ENCODE measurements at places on chromosomes 3 and 15.

DNA sequence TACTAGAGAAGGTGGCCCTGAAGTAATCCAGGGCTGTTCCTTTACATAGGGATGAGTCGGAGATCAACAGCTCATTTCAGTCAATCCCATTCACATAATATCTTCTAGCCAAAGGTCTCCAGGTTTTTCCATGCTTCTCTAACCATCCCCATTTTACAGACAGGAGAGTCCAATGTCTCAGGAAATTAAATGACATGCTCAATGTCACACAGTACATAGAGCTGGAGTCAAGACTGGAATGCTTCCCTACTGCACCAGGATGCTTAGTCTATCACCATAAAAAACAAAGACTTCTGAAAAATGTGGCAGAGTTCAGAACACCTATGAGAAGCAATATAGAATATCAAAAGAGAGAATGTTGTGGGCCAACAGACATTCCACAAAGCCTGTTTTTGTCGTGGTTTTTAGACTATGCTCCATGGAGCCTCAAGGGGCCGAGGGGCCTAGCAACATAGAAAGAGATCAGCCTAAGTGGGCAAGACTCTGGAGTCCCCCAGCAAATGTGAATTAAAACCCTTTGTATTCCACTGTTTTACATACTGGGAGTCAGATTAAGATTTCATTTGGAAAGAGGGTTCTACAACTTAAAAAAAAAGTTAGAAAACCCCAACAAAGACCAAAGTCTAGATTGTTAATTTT is 122.0 kb downstream of the THRB start:
- DNase-seq: no peak

- DNase-seq: no peak
Observed at GRCh38 chr15:60972301-60972700, 256.8 kb downstream of the RORA start.

DNA sequence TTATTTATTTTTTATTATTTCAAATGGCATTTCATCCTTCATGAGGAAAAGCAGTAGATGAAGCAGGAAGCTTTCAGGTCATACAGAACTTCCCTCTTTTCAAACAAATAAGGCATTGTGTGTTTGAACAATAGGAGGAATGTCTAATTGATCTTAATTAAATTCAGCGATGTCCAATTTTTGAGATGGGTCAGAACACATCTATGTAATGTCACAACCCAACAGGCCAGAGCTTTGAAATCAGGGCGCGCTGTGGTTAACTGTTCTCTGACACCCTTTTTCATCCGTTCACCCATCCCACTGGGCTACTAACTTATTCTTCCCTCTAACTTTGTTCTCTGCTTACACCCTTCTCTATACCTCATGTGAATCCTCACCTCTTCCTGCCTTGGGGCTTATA is 510.5 kb downstream of the FOXP1 start:
- no peak for DNase-seq

GRCh38 chr3:57586778-57587177 is 10.4 kb downstream of the ARF4 start:
- no peak for DNase-seq

GRCh38 chr3:29544701-29545363 is 264.0 kb downstream of the RBMS3 start:
- no peak for DNase-seq

- peak; percentile 12 for DNase-seq
Observed at GRCh38 chr3:159839561-159840379, 148.9 kb upstream of the IL12A start.

DNA sequence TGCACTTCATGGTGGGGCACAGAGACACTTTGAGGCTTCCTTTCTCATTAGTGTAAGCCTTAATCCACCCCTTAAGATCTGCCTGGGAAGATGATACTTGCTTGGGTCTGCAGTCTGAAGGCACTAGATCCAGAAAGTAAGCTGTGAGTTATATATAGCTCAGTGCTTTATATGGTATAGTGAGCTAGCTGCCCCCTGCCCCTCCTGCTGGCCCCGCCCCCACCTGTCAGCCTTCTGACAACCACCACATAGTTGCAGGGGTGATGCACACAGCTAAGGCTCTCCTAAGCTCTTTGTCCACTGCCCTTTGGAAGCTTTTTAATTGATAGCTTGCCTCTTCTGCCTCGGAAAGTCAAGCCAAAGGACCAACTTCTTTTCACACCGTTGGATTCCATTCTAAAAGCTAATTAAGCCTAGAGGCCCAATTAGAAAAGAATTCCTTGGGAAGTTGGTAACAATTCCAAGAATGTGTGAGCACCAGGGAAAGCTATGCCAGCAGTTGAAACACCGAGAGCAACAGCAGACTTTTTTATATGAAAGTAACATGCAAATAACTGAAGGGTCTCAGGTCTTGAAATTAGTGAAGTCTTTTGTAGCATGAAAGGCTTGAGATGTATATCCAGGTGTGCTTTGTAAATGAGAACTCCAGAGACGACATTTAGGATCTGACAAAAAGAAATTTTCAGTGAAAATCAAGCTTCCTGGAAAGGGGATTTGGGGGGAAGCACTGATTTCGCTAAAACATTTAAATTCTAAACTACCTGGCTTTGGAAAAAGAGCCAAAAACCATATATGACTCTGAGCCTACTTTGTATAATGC is 2.3 kb downstream of the TPM1 start:
- DNase-seq: peak; percentile 50

GRCh38 chr3:52025453-52025852 is 29.8 kb upstream of the RPL29 start:
- peak; percentile 63 for DNase-seq

GRCh38 chr3:16318176-16318575 is 53.2 kb downstream of the OXNAD1 start:
- DNase-seq: no peak

DNA sequence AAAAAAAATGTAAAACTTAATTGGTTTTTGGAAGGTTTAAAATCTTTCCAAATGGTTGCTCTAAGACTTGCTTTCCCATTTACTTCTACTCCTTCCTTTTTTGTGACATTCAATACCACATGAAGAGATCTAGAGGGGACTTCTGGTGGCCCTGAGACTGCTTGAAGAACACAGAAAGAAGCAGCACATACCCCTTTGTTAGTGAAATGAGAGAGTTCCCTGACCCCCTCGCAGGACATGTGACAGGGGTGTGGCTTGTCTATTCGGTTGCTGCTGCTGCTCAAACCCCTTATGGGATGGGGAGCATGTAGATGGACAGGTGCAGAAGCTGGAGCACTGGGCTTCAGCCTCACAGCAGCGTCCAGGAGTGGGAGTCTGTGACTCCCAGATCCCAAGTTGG is 71.0 kb downstream of the ZMAT3 start:
- DNase-seq: no peak

DNA sequence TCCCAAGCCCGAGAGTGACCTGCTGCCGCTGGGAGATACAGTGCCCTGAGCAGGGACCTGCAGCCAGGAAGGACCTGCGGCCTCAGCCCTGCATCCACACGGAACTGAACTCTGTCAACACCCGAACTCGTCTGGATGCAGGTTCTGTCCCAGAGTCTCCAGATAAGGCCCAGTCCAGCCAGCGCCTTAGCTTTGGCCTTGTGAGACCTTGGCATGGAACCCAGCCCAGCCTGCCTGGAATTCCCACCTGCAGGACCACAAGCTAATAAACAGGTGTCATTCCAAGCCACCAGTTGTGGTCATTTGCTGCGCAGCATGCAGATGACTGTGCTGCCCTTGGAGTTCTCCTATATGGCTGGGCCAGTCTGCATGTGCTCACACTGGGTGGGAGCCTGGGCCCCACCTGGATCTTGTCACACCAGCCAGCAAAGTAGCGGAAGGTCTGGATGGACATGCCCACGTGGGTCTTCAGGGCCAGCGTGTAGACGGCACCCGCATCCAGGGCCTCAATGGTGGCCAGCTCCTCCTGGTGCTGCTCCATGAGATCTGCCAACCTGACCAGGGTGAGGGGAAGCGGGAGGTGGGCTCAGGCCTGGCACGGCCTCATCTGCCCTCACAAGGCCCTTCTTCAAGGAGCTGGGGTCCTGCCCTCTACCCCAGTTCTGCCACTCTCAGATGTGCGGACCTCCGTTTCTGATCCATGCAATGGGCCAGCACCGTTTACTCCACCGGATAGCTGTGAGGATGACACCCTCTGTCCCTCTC is 47.2 kb upstream of the SLC41A3 start:
- peak; percentile 4 for DNase-seq
